ENCODE measurements at places on chromosomes 6 and 20. TPM values are rescaled to one million over a fixed set of nuclear protein-coding genes. Genes with fewer than 3 reads are reported as not detected.
A peak's percentile ranks its signal among the peaks of the same experiment; 100 is the strongest.

- peak; percentile 46 for DNase-seq
Measured at GRCh38 chr20:61120595-61121515, 131.2 kb upstream of the CDH4 start.

DNA sequence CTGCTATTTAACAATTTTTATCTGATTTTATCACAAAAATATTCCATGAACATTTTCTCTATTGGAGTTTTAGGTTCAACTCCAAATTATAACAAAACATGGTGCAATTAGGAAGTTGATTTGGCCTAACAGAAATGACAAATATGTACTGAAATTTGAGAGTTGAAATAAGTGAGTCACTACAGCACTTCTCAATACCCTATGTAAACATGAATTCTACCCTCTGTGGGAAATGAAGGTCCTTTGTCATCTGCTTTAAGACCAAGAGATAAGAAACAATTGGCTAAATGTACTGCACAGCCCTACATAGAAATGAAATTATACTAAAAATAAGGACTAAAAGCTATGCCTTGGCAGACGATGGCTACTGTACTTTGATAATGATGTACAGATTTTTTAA is 86.2 kb upstream of the BEND6 start:
- no peak for DNase-seq

DNA sequence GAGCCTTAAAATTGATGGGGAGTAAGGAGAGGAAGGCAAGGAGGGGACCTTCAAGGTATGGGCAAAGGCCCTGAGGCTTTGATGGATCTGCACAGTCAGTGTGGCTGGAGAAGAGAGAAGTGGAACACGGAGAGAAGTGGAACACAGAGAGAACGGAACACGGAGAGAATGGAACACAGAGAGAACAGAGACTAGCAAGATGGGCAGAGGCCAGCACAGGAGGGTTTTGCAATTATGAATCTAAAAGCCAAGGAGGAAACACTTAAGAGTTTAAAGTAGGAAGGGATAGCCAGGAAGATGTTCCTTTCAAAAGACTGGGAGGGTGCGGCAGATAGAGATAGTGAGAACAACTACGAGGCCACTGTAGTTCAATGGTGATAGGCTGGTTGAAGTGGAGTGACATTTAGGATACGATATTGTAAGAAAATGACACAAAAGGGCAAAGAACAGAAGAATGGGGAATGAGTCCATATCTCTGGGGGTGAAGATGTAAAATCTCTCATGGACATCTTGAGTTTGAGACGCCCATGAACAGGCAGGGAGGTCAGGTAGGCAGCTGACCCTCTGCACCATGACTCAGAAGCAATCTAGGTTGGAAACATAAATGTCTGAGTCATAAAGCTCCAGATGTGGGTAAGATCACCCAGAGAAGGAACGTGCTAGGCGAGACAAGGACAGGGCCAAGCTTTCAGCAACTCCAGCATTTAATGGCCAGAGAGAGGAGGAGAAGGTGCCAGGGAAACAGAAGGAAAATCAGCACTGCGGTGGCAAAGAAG is 25.4 kb downstream of the ZMYND8 start:
- no peak for DNase-seq

GRCh38 chr6:107618672-107619071 is 128.8 kb downstream of the SOBP start:
- DNase-seq, result no peak

DNA sequence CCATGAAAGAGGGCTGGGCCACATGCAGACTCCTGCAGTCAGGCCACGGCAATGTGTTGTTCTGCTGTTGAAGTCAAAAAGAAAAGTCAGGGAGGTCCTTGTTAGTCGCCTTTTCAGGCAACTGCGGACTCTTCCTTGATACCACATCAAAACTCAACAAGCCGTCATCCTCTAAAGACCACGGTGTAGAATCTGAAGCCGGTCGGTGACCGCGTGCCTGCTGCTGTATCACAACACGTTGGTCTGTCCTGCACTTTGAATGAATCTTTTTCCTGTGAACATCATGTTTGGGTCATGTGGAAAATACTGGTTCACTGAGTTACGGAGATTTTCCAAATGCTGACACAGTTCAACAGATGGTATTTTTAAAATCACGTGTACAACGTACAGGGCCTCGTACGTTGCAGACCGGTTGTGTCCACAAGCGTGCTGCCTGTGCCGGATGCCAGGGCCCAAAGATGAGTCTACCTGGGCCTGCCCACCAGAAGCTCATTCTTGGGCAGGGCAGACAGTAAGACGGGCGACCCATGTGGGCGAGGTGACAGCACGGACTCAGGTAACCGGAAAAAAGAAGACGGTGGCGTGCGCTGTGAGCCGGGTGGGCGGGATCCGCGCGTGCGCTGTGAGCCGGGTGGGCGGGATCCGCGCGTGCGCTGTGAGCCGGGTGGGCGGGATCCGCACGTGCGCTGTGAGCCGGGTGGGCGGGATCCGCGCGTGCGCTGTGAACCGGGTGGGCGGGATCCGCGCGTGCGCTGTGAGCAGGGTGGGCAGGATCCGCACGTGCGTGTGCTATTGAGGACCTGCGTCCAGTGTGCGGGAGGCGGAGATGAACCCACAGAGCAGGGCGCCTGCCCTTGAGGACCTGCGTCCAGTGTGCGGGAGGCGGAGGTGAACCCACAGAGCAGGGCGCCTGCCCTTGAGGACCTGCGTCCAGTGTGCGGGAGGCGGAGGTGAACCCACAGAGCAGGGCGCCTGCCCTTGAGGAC is 114.5 kb downstream of the FAM120B start:
- DNase-seq, result no peak

DNA sequence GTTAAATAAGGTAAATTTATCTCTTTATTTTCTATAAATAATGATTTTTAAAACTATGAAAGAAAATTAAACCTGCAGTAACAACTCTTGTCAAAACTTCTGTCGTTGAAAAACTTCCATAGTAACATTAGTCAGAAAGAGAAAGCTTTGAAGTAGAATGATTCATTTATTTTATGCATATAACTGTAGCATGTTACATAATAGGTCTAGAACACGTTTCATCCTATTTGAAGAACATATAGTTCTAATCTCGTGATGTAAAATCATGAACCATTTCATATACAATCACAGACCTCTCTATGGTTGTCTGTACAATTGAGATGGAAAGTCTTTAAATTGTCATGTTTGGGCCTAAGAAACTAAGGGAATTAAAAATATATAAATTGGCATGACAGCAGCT is 61.3 kb upstream of the MYLIP start:
- no peak for DNase-seq

DNA sequence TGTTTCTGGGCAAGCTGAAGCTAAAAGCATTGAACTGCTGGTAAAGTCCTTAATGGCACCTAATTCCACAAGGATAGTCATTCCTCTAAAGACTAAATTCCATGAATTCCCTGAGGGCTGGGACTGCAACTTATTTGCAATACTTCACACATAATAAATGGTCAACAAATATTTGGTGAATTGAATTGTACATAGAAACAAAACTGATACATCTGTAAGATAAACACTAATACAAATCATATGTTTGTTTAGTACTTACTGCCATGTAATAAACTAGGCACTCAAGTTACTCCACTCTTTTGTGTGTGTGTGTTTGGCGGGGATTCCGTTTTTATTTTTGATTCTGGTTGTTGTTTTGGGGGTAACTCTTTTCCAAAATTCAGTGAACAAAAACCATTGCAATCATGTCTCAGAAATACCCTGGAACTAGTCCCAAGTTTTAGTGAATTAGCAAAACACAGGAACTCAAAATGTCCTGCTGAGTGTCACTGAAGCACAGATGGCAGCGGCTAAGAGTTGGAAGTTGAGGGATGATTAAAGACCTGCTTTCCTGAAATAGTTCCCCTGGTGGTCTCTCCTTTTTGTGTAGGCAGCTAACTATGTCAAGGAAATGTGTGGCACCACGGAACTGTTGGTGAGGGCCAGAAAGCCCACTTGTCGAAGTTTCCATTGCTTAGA is 74.8 kb upstream of the SNRPB2 start:
- DNase-seq, result no peak

DNA sequence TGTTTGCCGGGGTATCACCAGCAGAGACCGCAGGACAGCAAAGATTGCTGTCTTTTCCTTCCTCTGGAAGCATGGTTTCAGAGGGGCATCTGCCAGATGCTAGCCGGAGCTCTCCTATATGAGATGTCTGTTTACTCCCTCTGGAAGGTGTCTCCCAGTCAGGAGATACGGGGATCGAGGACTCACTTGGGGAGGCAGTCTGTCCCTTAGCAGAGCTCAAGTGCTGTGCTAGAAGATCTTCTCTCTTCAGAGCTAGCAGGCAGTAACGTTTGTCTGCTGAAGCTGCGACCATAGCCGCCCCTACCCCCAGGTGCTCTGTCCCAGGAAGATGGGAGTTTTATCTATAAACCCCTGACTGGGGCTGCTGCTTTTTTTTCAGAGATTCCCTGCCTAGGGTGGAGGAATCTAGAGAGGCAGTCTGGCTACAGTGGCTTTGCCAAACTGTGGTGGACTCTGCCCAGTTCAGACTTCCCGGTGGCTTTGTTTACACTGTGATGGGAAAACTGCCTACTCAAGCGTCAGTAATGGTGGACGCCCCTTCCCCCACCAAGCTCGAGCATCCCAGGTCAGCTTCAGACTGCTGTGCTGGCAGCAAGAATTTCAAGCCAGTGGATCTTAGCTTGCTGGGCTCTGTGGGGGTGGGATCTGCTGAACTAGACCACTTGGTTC is 133.0 kb upstream of the FLRT3 start:
- DNase-seq, result no peak

DNA sequence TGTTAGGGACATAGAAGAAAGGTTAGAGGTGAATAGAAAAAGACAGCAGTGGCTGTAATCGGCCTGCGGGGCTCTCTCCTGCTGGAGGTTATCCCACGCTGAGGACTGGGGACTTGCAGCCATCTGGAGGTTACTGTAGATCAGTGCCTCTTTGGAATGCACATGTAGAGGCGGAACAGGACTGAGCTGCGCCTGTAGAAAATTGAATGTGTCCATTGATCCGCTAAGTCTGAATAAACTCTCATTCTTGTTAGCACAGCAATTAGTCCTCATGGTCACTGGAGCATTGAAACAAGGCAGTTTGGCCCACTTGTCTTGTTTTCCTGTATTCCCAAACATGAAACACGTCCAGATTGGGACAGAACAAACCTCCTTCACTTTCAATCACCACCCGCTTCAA is 46.3 kb upstream of the F13A1 start:
- DNase-seq, result no peak

DNA sequence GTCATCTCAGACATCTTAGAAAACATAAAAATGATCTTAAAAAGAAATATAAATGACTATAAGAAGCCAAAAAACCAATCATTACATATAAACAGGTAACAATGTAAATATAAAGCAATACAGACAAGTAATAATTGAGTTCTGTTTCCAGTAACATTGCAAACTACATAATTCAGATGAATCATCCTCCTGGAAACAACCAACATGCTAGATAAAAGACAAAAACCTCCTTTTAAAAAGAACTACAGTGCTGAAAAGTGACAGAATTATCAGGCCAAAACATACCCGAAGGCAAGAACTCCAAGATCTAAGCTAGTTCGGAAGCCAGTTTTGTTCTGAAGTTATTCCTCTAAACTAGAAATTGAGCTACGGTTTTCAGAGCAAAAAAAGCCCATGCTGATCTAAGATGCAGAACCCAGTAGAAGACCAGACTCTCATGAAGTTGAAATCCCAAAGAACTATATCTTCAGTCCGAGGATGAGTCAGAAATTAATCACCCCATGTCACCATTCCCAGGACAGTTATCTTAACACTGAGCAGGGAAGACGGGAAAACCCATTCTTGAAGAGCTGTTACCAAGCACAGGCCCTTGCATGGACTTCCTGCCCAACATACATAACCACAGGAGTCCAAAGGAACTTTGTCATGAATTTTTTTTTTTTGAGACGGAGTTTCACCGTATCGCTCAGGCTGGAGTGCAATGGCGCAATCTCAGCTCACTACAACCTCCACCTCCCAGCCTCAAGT is 9.8 kb downstream of the PGM3 start:
- DNase-seq, result no peak

DNA sequence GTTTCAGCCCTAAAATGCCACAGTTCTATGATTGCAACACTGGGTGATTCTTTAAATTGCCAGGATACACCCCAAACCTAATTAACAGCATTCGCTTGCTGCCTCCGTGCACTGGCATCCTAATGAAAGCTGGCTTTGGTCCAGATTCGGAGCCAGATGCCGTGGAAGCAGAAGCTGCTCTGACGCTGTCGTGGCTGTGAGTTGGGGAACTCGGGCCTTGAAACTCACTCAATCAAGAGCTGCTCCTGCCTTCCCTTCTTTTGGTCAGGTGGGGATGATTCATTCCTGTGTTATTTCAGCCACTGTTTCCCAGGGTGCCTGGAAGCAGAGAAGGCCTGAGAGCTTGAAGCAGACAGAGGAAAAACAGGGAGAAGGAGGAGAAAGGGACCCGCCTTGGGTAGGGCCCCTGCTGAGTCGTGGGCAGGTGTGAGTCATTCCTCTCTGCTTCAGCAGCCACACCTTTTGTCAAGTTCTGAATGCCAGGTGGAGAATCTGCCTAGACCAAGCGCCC is 36.2 kb upstream of the DSP start:
- DNase-seq, result no peak

GRCh38 chr6:143026696-143027449 is 33.8 kb upstream of the AIG1 start:
- peak; percentile 36 for DNase-seq

The ELOVL4 gene
- total RNA-seq, result 0.20 TPM

The CST4 gene
- total RNA-seq, result not detected

Measured in heart left ventricle (tissue), 16 donors.